ENCODE measurements at places on chromosomes 13 and 19.

- peak; percentile 69 for DNase-seq
Observed at GRCh38 chr19:28466107-28467045, 746.6 kb downstream of the UQCRFS1 start.

GRCh38 chr19:57026476-57026875 lies 93.3 kb upstream of the USP29 start:
- no peak for DNase-seq

DNA sequence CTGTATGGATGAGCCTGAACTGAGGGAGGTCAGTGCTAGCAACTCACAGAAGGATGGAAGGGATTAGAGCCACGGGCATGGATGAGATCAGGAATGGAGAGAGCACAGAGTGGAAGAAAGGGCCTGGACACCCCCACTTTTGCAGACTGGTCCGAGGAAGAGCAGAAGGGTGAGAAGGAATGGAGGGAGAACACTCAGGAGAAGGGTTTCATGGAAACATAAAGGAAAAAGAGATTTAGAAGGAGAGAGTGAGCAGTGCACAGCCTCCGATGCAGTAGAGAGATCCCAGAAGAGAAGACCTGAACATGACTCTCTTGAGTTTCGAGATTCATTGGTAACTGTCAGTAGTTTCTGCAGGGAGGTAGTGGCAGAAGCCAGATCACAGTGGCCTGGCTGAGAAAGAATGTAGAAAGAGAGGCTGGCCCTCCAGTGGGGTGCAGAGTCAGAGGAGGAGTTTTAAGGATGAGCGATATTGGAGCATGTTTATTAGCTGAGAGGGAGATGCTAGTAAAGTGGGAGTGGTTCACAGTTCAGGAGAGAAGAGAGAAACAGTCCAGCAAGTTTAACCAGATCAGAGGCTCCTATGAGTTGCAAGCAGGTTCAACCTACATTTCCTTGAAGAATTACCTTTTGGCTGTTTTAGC lies 108.9 kb downstream of the ZAR1L start:
- DNase-seq = peak; percentile 26

DNA sequence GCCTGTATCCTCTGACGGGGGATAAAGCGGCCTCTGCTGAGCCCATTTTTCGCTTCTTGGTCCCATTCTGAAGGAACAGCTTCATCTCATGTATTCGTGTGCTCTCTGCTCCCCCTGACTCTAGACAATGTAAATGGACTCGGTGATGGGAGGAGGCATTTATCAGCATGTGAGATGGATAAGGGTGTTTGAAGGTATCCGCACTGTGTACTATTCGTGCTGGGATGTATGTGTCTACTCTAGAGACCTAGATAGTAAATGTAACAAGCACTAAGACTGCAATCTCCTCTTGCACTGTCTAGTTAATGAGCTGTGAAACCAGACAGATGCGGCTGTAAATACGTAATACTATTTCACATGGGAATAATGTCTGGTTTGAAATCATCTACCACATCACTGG lies 134.6 kb upstream of the ARGLU1 start:
- DNase-seq = no peak

DNA sequence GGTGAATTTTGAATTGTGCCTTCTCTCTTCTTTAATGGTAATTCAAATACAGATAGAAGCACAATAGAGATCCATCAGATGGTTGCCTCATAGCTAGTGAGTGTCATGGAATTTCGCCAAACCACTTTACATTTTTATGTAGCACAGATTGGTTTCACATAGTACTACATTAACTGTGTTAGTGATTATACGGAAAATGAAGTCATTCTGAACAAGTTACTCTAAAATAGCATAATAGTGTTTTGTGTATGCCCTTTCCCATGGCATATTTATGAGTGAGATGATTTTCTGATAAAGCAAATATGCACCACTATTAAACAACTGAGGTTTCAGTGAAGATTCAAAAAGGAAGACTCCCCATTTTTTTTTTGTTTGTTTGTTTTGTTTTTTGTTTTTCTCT lies 1623.5 kb downstream of the PCDH9 start:
- DNase-seq = no peak

GRCh38 chr19:16040642-16041041 lies 35.7 kb upstream of the TPM4 start:
- DNase-seq = no peak

- no peak for DNase-seq
Observed at GRCh38 chr13:34086281-34086680, 268.3 kb downstream of the RFC3 start.

DNA sequence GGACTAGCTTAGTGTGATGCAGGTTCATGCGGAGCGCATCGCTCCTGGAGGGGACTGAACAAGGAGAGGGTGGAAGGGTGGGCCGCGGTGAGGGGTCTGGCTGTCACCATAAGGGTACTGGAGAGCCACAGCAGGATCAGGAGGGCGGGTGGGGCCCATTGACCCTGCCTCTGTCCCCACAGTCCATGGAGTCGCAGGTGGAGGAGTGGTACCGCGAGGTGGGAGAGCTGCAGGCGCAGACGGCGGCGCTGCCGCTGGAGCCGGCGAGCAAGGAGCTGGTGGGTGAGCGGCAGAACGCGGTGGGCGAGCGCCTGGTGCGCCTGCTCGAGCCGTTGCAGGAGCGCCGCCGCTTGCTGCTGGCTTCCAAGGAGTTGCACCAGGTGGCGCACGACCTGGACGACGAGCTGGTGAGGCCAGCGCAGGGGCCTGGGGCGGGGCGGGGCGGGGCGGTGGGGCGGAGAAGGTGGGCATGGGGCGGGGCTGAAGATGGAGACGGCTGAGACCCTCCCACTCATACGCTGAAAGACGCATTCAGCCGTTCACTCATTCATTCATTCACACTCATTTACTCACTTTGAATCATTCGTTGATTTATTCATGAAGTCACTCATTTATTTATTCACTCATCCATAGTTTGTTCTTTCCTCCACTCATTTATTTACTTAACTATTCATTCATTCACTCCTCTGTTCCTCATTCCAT lies 27.5 kb upstream of the SHKBP1 start:
- DNase-seq = peak; percentile 68

DNA sequence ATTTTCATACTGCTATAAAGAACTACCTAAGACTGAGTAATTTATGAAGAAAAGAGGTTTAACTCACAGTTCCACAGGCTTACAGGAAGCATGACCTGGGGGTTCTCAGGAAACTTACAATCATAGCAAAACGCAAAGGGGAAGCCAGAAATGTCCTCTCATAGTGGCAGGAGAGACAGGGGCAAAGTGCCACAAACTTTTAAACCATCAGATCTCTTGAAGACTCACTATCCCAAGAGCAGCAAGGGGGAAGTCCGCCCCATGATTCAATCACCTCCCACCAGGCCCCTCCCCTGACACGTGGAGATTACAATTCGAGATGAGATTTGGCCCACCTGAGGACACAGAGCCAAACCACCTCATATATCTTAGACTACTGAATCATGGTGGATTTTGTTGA lies 198.7 kb downstream of the KCTD12 start:
- DNase-seq = no peak

DNA sequence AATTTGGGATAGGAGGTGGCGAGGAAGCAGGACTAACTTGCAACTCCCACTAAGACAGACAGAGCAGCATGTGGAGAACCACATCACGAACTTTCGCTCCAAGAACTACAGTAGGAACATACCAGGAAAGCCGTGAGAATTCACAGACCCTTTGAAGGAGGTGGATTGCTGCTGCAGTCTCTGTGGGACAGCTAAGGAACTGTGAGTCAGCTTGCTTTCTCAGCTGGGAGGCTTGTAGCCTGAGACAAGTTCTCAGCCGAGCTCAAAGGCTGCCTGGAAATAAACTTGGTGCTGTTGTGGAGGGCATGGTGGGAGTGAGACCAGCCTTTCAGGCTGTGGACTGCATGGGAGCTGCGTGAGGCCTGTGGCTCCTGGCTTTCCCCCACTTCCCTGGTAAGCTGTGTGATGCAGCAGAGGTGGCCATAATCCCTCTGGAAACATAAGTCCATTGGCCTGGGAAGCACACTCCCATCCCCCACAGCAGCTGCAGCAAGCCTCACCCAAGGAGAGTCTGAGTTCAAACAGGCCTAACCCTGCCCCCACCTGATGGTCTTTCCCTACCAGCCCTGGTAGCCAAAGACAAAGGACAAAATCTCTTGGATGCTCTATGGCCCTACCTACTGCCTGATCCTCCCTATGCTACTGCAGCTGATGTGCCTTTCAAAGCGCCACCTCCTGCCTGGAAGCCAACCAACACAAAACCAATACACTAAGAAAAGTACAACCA lies 441.1 kb upstream of the HTR2A start:
- peak; percentile 50 for DNase-seq

DNA sequence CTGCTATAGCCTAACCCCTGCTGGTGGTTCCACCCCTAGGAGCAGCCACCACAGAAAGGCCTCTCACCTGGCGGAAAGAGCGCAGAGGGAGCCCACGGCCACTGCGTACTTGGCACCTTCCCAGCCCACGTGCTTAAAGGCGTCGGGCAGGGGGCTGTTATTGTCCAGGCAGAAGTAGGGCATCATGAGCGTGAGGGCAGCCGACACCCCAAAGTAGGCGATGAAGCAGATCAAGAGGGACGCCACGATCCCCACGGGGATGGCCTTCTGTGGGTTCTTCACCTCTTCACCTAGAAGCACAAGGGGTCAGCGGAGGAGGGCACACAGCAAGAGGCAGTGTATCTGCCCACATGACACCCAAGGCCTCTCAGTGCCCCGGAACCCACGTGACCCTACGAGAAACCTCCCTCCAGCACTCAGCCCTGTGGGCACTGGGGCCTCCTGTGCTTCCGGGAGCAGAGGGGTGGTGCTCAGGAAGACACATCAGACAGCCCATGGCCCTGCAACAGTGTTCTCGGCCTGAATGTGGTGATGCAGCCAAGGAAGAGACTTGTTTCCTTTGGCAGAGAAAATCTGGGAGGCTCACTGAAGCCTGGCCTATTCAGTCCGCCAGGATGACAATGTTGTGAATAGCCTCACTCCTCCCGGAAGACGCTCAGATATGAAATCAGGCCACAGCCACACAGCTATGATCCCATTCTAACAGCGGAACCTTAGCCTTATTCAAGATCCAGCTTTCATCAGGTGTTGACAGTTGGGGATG lies 72.1 kb downstream of the SLC7A1 start:
- peak; percentile 73 for DNase-seq

DNA sequence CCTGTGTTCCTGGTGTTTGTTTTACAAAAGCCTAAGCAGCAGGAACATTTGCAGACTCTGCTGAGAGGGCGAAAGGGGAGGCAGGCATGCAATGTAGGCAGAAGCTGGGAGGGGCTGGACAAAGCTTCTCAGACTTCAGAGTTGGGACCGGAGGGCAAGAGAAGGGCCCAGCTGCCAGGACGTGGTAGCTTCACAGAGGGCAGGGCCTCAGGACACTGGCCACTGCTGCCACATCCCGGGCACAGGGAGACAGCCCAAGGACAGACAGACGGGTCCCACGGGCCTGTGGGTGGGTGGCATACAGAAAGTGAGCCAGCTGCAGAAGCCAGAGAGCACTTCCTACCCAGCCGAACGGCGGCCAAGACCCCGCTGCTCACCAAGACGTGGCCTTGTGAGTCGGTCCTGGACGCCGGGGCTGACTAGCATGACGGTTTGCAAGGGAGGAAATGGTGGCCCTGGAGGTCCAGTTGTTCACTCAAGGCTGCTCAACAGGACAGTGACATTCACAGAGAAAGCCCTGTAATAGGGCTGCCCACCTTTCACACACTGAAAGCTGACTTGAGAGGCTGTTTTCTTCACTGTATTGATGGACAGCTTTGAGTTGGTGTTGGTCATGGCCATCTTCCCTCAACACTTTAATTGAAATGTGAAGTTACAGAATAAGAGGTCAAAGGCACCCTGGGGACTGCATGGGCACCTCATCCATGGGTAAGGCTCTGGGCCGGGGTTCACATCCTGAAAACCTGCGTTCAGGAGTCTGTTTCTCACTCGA lies 23.7 kb upstream of the TFDP1 start:
- DNase-seq = no peak

- no peak for DNase-seq
Observed at GRCh38 chr13:30868799-30869470, 37.1 kb upstream of the MEDAG start.
